Mesendoderm (in vitro differentiated cells): ENCODE measurements at places on chromosomes 12 and 14.

GRCh38 chr14:99737451-99737951 lies 53.4 kb downstream of the CYP46A1 start:
- no peak for DNase-seq

- no peak for DNase-seq
These were observed 201.3 kb downstream of the TTC7B start for GRCh38 chr14:90614696-90615516.

DNA sequence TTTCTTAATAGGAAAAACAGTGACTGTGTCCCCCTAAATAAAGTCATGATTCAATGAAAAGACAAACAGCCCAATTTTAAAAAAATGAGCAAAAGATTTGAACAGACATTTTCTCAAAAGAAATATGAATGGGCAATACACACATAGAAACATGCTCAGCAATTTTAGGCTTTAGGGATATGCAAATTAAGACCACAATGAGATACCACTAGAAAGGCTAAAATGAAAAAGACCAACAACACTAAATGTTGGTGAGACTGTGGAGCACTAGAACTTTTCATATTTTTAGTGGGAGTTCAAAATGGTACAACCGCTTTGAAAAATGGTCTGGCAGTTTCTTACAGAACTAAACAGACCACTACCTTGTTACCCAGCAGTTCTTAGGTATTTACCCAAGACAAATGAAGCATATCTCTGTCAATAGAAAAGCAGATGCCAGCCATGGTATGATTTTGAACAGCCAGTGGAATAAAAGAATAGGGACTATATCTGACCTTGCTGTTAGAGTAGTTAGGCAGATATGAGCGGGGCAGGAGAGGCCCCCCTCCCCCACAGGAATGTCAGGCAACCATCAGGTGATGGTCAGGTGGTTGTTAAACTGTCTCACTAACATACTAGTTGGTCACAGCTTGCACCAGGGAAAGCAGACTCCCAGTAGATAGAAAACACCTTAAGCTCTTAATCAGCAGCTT lies 108.8 kb downstream of the PRKCH start:
- DNase-seq: no peak

GRCh38 chr14:39376667-39377403 lies 55.4 kb downstream of the FBXO33 start:
- DNase-seq: peak; percentile 62

GRCh38 chr12:61798778-61799177 lies 461.4 kb upstream of the USP15 start:
- no peak for DNase-seq

GRCh38 chr12:23921099-23921856 lies 28.2 kb downstream of the SOX5 start:
- no peak for DNase-seq

DNA sequence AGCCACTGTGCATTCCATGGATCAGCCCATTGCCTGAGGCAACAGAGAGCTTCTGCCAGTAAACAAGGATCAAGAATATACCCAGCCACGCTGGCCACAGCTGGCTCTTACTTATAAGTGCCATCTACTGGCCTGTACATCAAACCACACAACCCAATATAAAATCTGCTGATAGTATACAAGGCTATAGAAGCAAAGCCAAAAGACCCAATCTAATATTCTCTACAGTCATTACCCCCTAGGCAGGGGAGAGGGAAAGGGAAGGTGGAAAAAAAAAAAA lies 4.4 kb upstream of the FAM186B start:
- DNase-seq: peak; percentile 43

- no peak for DNase-seq
These were observed 87.0 kb downstream of the DNAI7 start for GRCh38 chr12:25107920-25108319.

DNA sequence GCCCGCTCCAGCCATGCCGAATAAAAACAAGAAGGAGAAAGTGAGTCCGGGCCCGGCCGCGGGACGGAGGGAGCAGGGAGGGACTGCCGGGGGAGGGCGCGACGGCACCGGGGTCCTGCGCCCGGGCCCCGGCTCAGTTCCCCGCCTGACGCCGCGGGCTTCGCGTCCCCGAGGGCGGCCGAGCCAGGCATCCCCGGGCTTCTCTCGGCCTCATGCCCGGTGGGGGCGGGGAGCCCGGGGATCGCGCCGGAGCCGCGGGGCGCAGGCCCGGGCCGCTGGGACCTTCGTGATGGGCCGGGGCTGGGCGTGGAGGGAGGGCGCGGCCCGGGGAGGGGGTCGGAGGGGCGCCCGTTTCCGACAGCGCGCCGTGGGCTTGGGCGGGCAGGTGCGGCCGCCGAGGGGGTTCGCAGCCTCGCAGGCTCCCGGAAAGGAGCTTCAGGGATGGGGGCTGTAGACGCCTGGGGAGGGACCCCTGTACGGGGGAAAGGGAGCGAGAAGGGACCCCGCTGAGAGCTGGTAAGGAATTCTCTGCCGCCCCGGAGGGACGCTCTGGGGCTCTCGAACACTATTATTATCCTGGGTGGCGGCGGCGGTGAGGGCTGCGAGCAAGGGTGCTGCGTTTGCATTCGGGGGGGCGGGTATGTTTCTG lies 496 bp downstream of the PPP2R5C start:
- no peak for DNase-seq

DNA sequence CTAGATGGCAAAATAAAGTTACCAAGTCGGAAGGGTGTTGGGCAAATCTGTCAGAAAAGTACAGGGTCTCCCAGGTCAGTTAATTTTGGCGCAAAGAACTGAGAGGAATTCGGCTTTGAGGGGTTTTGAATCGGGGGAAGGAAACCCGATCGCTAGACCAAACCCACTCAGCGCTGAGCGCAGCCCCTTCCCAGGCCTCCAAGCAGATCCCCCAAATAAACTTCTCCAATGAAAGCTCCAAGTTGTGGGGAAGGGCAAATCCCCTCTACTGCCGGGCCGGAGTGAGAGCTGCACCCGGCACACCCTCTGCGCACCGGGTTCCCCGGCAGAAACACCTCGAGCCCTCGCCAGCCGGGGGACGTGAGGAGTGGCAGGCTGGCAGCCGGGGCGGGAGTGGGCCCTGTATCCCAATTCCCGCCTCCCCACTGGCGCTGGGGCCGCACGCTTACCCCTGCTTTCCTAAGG lies 441 bp downstream of the E2F7 start:
- no peak for DNase-seq

GRCh38 chr12:89636776-89637160 lies 71.9 kb downstream of the ATP2B1 start:
- no peak for DNase-seq

GRCh38 chr14:68011406-68012028 lies 191.9 kb downstream of the RAD51B start:
- no peak for DNase-seq

DNA sequence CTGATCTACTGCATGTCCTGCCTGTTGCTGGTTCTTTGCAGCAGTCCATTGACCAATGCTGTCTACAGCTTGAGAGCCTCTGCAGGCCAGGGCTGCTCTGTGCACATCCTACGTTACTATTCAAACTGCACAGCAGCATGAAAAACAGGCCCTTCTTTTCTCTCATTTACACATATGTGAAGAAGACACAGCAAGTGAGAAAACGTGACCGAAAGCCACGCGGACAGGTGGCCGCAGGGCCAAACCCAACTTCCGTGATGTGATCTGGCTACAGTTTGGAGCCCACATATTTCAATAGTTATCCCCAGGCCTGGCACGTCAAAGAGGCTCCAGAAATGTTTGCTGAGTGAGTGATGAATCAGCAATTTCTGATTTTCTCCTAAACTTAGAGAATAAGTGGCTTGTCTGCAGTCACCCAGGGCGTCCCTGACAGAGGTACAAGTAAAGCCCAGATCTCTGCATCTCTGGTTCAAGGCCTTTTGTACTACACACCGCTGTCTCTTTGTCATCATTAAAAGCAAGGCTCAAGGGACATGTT lies 17.9 kb upstream of the TCL1B start:
- DNase-seq: no peak

DNA sequence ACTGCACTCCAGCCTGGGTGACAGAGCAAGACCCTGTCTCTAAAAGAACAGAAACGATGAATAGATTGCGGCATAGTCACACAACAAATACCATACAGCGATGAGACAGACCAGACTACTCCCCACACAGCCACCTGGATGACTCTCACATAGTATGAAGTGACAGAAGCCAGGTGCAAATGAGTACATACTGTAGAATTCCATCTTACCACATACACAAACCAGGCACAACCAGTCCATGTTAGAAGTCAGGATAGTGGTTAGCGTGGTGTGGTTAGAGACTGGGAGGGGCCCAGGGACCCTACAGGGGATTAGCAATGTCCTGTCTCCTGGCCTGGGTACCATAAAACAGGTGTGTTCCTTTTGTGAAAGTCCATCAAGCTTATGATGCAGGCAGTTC lies 53.8 kb downstream of the FAM222A start:
- DNase-seq: no peak

GRCh38 chr12:2958432-2959191 lies 585 bp upstream of the TEAD4 start:
- peak; percentile 86 for DNase-seq

- DNase-seq: no peak
These were observed 31.1 kb downstream of the PITPNM2 start for GRCh38 chr12:123119808-123120207.

DNA sequence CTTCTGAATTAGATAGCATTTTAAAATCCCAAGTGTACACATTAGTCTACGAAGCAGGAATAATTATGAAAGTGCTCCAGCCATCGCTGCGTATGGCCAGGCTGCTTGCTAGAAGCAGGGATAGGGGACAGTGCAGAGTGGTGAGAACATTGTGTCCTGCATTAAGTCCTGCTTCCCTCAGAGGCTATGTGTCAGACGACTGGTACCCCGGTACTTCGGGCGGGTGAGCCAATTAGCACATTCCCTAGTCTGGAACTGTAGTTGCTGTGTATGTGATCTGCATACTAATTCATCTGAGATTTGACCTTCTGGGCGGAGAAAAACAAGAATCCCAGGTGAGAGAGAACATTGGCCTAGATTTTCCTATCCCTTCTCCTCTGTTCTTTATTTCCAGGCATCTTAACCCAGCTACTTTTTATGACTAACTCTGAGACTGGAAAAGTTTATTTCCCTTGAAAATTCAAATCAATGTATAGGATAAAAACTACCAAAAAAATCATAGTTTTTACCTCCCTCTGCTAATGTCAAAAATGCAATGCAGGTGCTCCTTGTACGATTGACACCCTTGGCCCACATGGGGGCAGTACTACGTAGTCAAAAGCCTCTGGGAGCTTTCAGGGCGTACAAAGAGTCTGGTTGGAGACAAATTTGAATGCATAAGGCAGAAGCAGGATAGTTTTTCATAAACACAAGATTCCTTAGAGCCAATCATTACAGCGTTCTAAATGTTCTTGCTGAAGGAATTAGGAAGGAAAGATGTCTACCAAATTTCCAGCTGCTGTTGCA lies 764.3 kb downstream of the NOVA1 start:
- peak; percentile 66 for DNase-seq

DNA sequence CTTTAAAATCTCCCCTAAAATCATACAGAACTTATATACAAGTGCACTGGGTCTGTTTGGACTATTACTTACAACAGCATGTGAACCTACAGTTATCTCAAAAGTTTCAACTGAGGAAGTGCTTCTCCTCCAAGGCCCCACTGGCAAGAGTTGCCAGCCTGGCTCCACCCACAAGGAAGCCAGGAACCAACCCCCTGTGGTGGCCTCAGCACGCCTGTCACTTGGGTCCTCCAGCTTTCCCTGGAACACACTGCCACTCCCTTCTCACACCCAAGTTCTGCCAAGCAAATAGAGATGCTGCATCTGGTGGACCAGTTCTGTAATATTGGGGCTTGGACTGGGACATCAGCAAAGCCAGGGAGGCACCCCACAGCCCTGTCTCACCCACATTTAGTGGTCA lies 115.4 kb downstream of the GCH1 start:
- DNase-seq: no peak

DNA sequence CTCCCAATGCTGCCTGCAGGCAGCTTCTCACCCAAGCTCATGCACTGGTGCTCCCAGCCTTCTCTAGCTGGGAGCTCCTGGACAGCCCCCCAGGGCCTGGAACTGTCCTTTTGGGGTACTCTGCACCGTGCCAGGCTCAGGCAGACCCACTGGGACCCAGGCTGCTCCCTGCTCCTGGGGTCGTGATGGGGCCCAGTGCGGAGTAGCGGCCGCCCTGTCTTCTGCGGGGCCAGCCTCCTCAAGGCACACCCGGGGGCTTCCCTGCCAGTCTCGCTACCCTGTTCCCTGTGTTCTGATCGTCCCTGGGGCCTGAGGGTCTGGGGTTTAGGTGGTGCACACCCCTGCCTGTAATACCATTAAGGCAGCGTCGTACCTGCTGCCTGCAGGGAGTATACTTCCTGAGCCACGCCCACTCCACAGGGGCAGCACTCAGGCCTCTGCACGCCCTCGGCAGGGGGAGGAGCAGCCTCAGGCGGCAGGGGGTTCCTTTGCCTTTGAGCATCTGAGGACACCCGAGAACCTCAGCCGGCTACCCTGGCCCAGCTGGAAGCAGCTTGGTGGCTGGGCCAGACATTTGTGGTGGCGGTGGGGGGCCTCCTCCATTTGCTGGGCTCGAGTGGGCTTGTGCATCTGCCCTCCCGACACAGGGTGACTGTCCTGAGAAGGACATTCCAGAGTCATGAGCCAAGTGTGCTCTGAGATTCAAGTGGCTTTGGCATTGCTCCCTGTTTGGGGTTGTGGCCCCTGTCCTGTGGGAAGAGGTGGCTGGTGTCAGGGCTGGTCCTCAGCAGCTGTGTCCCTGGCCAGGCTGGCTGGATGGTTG lies 9.2 kb upstream of the CRIP2 start:
- peak; percentile 79 for DNase-seq

GRCh38 chr14:69473260-69473659 lies 11.3 kb upstream of the PLEKHD1 start:
- DNase-seq: no peak

GRCh38 chr12:4241592-4241991 lies 32.0 kb upstream of the CCND2 start:
- no peak for DNase-seq

GRCh38 chr14:47543459-47543858 lies 131.9 kb downstream of the MDGA2 start:
- DNase-seq: no peak

- no peak for DNase-seq
These were observed 461.1 kb downstream of the LRIG3 start for GRCh38 chr12:58459191-58459590.

GRCh38 chr12:1471224-1471623 lies 123.2 kb downstream of the FBXL14 start:
- no peak for DNase-seq

DNA sequence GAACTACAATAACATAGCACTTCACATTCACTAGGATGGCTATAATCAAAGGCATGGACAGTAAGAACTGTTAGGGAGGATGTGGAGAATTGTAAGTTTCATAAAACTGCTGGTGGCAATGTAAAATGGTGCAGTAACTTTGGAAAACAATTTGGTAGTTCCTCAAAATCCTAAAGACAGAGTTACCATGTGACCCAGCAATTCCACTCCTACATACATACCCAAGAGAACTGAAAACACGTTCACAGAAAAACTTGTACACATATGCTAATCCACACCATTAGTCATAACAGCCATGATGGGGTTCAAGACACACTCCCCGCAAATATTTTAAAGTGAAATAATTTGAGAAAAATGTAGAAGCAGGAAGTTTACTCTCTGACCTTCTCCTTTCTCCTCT lies 31.7 kb downstream of the GALC start:
- DNase-seq: no peak

- no peak for DNase-seq
These were observed 93.5 kb downstream of the LMNTD1 start for GRCh38 chr12:25459541-25459951.
